ENCODE measurements at places on chromosomes 4 and X.

DNA sequence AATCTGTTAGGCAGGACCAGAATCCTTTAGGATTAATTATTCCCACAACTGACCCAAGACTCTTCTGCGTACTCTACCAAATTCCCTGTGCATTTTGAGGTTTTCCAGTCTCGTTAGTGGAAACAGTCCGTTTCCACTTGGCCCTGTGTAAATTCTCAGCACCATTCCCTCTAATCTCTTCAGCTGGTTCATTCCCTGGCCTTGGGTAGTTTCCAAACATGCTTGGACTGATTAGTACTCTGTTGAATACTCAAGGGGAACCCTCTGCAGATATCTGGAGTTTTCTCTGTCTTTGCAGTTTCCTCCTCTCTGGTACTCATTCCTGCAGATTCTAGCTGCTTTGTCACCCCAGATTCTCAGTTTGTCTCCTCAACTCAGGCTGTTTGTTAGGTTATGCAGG, 80.4 kb downstream of the ZFX start:
- no peak for DNase-seq

GRCh38 chr4:1792832-1793495, at the start of gene FGFR3:
Gene FGFR3, plus strand, starts transcription at chr4:1793293. Its CDS starts 642 bp downstream, at chr4:1793935.
- DNase-seq, result no peak

DNA sequence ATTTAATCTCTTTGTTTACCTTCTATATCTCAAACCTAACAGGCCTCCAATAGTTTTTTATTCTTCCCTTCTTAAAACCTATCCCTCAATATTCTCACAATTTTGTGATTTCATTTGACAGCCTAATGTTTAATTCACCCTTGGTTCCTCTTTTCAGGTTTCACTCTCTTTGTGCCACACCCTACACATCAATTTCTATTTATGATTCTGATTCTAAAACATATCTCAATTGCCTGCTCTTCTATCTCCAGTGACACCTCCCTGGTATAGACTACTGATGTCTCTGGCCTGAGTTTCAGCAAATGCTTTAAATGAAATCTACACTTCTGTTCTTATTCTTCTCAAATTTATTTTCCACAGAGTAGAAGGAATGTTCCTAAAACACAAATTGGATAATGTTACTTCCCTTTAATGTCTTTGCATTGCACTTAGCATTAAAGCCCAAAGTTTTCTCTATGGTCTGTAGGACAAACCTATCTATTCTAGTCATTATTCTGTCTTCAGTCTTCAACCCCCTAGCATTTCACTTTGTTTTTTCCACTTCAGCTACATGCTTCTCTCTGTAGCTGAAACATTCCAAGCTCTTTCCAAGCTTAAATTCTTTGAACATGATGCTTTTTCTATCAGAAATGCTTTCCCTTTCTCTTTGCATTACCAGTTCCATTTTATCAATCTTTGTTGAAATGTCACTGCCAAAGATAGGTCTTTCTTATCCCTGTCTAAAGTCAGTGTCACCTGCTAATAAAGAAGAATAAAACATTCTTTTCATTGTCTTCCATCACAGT, 622.0 kb downstream of the CENPC start:
- no peak for DNase-seq

- no peak for DNase-seq
Measured at GRCh38 chr4:76377481-76377901, 43.5 kb downstream of the CCDC158 start.

DNA sequence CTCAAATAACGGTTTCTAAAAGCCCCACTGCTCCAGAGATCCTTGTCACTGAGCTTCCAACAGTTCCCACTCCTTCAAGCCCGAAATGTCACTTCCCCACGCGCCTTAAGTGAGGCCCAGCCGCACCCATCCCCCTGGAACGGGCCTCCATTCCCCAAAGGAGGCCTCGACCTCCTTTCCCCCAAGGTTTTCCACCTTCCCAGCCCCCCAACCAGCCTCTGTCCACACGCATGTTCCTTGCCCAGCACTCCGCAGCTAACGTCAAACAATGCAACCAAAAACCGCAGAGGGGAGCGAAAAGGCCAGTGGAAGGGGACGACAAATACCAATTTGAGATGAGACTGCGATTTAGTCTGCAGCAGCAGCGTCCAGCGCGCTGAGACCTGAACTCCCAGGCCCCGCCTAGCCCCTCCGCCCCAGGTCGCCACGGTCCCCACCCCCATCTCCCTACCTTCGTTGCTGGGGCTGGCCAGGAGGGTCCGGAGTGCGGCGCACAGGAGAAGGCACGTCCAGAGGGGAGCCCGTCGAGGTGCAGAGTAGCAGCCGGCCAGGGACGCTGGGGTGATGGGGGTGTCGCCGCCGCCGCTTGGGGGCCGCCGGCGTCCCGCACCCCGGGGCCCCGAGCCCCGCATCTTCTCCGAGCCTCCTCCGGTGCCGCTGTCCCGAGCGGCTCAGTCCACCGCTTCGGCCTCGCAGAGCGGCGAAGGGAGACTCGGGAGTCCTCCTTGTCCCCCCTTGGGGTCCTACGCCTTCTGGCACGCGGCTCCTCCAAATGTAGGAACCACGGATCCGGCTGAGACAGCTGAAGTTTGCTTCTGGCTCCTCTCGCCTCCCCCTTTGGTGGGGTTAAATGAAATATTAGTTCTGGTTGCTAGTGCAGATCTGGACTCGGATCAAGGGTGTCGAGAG, 924 bp downstream of the EPHA5 start:
- no peak for DNase-seq

- no peak for DNase-seq
Measured at GRCh38 chr4:171235521-171235920, 577.7 kb upstream of the GALNTL6 start.

DNA sequence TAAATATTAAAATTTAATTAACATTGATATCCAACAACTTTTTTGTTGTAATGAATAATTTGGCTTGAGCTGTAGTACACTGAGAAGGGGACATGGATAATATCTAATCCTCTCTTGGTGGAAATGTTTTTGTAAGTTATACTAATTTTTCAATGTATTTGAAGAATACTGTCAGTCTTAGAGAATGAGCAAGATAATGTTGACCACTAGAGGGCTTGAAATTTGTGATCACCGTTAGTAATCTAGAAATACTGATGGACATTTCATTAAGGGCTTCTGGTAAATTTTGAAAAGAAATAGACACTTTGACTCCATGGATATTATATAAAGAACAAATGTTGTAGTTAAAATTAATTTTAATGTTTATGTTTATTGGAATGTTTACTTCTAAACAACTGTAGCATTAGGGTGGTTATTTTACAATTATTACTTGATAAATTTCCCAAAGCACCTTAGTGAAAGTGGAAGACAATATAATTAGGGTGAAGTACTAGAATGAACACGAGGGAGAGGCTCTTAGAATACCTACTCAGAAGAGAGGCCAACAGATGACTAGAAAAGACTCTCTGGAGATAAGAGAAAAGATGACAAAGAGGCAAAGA, 20.0 kb upstream of the CAMK2D start:
- DNase-seq, result no peak

GRCh38 chr4:33467291-33467690, 2747.1 kb downstream of the PCDH7 start:
- peak; percentile 9 for DNase-seq

DNA sequence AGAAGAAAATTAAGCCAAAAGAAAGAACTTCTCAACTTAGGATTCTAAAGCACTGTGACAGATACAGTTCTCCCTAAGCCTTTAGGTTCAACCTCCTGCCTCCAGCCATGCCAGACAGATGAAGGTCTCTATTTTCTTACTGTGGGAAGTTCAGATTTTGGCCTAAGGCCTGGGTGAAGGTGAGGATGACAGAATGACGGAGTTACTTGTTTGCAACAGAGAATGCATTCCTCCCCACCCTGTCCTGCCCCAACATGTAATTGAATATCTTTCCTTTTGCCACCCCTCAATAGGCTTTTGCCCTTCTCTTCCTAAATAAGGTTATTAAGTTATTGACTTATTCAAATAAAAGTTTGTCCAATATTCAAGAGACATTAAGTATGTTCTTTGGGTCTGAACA, 25.6 kb downstream of the SLC16A2 start:
- no peak for DNase-seq

- no peak for DNase-seq
Measured at GRCh38 chr4:3767570-3768288, 1.5 kb downstream of the ADRA2C start.

DNA sequence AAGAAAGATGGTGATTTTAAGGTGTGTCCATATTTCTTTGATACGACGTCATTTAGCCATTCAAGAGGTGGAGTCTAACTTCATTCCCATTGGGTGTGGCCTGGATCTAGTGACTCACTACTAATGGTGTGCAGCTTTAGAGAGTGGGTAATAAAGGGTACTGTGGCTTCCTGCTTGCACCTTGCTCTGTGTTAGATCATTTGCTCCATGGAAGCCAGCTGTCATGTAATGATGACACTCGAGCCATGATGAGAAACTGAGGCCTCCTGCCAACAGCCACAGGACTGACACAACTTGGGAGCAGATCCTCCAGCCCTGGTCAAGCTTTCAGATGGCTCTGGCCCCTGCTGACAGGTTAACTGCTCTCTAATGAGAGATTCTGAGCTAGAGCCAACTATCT, 82.0 kb downstream of the UNC5C start:
- no peak for DNase-seq

- no peak for DNase-seq
Measured at GRCh38 chr4:56149591-56149990, 200.8 kb downstream of the CEP135 start.

GRCh38 chr4:106444557-106444956, 76.0 kb upstream of the GIMD1 start:
- DNase-seq, result no peak

DNA sequence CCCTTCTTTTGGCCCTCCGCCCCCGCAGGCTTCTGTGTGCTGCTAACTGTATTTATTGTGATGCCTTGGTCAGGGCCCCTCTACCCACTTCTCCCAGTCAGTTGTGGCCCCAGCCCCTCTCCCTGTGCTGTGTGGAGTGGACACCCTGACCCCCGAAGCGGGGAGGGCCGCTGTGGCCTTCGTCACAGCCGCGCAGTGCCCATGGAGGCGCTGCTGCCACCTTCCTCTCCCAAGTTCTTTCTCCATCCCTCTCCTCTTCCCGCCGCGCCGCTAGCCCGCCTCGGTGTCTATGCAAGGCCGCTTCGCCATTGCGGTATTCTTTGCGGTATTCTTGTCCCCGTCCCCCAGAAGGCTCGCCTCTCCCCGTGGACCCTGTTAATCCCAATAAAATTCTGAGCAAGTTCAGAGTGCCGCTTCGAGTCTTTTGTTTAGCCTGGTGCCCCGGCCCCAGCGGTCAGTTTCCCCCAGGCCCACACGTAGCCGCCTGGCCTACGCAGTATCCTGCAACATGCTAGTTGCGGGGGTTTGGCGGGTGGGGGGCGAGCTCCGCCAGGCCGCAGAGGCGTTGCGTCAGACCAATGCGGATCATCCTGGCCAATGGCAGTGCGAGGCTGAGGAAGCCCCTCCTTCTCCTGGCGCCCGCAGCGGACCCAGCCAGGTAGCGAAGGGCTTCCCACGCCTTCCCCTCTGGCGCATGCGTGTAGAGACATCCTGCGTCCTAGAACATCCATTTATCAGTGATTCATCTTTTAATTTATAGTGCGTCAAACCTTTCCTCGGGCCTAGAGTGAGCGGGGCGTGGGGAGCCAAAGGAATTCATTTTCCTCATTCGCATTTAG, 5.6 kb upstream of the KANTR start:
- DNase-seq, result no peak

- no peak for DNase-seq
Measured at GRCh38 chr4:140088323-140088967, 65.5 kb downstream of the MAML3 start.

All from iPS DF 6.9 (cell line).